D721Med (cell line): ENCODE measurements at places on chromosomes 7 and 10.
A peak's percentile ranks its signal among the peaks of the same experiment; 100 is the strongest.

DNA sequence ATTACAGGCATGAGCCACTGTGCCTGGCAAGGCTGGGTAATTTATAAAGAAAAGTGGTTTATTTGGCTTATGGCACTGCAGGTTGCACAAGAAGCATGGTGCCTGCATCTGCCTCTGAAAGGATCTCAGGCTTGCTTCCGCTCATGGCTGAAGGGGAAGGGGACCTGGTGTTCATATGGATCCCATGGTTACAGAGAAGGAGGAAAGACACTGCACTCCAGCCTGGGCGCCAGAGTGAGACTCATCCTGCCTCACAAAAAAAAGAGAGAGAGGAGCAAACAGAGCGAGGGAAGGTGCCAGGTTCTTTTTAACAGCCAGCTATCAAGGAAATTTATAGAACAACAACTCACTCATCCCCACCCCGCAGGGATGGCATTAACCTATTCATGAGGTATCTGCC is 36.2 kb downstream of the HIP1 start:
- no peak for DNase-seq

DNA sequence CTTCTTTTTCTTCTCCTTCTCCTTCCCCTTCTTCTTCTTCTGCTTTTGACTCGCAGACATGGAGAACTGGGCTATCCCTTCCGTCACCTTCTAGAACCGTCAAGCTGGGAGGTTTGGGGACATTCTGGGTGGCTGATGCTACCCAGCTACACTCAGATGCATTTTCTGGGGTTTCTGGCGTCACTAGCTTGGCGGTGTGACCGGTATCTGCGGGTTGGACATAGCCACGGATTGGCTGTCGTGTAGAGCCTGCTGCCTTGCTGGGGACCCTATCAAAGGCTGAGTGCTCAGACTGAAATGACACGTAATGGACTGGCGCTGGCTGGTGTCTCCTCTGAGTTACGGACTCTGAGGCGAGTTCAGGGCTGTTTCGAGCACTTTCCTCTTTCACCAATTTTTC is 101.7 kb downstream of the SVIL start:
- DNase-seq = no peak

- DNase-seq = no peak
Observed at GRCh38 chr10:98366062-98366530, 48.9 kb downstream of the PYROXD2 start.

- DNase-seq = no peak
Observed at GRCh38 chr7:131219312-131220041, 108.2 kb upstream of the MKLN1 start.

GRCh38 chr10:112242769-112243168 is 40.4 kb upstream of the TECTB start:
- no peak for DNase-seq

DNA sequence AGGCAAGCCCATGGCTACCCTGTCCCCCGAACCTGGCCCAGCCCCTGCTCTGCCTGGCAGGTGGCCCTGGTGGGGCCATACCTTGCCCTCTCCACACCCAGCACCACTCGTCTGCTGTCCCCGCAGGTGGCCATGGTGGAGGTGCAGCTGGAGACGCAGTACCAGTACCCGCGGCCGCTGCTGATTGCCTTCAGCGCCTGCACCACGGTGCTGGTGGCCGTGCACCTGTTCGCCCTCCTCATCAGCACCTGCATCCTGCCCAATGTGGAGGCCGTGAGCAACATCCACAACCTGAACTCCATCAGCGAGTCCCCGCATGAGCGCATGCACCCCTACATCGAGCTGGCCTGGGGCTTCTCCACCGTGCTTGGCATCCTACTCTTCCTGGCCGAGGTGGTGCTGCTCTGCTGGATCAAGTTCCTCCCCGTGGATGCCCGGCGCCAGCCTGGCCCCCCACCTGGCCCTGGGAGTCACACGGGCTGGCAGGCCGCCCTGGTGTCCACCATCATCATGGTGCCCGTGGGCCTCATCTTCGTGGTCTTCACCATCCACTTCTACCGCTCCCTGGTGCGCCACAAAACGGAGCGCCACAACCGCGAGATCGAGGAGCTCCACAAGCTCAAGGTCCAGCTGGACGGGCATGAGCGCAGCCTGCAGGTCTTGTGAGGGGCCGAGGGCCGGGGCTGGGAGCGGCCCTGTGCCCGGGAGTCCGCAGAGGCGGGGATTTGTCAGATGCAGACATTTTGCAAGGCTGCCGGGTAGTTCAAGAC is 13.2 kb downstream of the ORAI2 start:
- no peak for DNase-seq

- DNase-seq = no peak
Observed at GRCh38 chr10:101997803-101998202, 58.2 kb downstream of the ARMH3 start.

DNA sequence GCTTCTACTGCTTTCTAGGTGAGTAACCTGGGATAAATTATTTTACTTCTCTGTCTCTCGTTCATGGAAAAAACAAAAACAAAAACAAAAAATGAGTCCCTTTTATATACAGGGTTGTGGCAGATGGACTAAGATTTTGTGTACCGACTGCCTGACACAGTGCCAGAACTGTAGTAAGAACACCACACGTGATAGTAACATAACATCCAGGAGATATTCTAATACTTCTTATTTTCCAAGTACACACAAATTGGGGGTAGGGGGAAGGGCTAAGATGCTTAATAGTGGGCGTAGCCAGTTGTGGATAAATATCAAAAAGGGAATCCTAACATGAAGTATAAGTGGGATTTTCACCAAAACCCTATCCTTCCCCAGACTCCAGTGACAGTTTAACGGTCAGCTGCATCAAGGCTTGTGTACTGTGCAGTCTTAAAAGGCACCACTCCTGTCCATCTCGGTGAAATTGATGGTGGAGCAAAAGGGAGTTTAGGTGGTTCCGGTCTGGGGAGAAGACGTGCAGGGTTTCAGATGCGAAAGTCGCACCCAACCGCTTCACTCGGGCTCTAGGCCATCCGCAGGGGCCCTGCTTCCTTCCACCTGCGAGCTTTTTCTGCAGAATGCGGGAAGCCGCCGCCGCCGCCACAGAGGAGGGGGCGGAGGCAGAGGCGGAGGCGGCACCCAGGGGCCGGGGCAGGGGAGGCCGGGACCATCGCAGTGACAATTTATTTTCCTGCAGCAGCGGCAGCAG is at the start of gene STAMBPL1:
STAMBPL1 (plus strand) TSS at position 712 of the 748 bp plus-strand sequence. CDS start 21,464 bp downstream, outside the sequence.
- DNase-seq = no peak

DNA sequence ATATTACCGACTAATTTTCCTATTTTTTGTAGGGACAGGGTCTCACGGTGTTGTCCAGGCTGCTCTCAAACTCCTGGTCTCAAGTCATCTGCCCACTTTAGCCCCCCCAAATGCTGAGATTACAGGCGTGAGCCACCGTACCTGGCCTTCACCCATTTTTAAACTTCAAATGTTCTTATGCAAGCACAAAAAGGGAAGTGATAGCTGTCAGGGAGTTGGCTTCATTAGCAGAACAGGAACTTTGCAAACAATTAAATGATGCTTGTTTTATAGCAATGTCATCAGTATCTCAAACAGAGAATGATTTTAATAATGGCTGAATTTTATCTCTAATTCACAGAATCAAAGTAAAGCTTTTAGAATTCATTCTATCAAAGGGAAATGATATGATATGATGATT is 49.8 kb upstream of the FAM171A1 start:
- no peak for DNase-seq

- peak; percentile 11 for DNase-seq
Observed at GRCh38 chr10:112471878-112472487, 25.0 kb downstream of the VTI1A start.

DNA sequence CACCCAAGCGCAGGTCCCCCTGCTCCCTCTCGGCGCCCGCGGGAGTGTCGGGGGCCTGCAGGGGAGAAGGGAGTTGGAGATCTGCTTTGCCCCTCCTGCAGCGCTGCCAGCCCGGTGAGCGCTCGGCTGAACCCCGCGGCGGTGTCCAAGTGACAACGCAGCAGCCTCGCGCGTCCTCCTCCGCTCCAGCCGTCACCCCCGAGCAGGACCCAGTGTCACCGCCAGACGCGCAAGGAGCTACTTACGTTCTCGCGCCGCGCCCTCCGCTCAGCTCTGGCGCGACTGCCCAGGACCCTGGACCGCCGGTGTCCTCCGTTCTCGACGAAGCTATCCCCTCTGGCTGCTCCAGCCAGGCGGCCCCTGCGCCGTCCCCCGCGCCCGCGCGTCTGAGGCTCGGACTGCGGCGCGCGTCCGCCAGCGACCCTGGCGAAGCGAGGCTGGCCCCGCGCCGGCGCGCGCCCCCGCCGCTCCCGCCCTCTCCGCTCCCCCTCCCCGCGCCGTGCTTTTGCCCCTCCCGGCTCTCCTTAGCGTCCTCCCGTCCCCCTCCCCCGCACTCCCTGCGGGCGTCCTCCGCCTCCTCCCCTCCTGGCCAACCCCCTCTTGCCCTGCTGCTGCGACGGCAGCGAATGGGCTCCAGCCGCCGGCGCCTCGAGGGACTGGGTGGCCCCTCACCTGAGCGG is at the start of gene NRCAM:
NRCAM (minus strand) TSS at position 439 of the 680 bp plus-strand sequence. CDS start 216,372 bp downstream, outside the sequence.
- DNase-seq = peak; percentile 84

- DNase-seq = no peak
Observed at GRCh38 chr7:56053993-56054392, 2.4 kb downstream of the CCT6A start.

GRCh38 chr7:47502240-47502877 is 79.6 kb downstream of the TNS3 start:
- no peak for DNase-seq

DNA sequence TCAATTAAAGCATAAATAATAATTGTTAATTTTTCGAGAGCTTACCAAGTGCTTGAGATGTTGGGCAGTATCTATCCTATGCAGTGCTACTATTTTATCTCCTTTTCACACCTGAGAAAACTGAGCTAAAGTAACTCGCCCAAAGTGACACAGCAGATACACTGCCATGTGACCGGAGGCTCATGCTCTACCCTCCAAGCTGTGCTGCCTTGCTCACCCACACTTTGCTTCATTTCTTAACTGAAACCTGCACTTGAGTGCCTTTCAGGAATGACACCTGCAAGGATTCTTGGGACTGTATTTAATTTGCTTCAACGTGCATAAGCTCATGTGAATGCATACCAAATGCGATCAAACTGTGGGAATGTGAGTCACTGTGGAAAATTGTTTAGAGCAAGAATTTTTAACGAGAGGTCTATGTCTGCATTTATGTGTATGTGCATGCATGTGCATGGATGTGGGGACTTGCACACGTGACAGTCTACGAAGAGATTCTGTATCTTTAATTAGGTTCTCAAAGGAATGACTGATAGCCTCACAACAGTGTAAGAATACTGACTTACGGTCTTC is 119.2 kb downstream of the ADCYAP1R1 start:
- DNase-seq = no peak

DNA sequence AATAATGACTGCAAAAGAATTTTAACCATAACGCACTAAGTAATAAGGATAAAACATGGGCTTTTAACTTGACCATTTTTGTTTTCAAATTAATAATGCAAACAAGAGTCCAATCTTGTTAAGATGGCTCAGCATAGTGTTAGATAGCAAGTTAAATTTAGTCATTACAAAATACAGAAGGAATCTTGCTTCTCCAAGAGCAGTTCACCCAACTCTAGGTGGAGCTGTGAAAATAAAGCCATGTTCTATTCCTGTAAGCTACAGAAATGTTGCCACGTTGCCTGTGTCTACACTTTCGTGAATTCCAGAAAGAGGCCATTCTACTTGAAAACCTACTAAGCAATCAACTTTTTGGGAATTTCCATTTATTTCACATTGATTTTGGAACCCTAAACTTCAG is 191.9 kb downstream of the SFMBT2 start:
- DNase-seq = no peak

- no peak for DNase-seq
Observed at GRCh38 chr7:155216475-155217272, 81.0 kb upstream of the INSIG1 start.

DNA sequence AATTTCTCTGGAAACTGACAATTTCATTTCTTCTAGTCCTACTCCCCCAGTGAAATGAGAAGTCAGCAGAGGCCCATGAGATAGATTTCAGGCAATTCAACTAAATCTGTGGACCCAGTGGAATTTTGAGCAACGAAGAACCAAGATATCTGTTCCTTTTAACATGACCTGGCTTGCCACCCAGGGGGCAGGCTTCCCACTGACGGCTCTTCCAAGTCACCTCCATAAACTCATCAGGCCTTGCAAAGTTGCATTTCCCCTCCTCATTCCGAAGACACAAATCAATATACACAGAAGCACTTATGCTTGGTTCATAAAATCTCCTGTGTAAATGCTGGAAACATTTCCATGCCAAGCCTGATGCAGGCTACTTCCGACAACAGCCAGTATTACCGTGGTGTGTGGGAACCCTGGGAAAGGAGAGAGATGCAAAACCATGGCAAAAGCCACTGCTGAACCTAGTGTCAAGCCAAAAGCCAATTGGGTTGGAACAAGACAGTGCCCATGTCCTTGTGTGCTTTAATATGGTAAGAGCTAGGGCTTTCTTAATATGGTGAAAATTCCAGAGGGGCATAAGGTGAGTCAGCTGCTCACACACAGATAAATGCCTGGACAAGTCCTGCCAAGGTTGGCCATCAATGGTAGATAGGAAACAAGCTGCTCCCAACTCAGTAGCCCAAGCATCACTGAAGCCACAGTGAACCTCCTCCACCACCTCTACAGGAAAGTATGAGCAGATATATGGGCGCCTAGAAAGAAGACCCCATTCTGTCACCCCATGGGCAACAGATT is 1.6 kb downstream of the FRMD4A start:
- DNase-seq = no peak

DNA sequence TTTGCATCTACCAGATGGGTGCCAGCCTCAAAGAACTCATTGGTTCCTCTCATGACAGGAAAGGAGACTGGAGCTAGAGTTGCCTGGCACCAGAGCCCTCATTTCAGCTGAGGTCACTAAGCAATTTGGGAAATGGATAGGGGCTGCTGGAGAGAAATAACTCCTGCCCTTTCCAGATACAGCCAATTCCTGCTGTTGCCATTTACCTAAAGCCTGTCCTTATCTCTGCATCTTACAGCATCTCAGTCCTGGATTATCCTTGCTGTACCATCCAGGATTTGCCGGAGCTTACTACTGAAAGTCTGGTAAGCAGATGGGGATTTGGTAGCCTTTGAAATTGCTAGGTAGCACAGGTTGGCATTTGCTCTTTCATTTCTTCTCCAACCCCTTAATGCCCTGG is 31.9 kb upstream of the SMKR1 start:
- DNase-seq = peak; percentile 29

DNA sequence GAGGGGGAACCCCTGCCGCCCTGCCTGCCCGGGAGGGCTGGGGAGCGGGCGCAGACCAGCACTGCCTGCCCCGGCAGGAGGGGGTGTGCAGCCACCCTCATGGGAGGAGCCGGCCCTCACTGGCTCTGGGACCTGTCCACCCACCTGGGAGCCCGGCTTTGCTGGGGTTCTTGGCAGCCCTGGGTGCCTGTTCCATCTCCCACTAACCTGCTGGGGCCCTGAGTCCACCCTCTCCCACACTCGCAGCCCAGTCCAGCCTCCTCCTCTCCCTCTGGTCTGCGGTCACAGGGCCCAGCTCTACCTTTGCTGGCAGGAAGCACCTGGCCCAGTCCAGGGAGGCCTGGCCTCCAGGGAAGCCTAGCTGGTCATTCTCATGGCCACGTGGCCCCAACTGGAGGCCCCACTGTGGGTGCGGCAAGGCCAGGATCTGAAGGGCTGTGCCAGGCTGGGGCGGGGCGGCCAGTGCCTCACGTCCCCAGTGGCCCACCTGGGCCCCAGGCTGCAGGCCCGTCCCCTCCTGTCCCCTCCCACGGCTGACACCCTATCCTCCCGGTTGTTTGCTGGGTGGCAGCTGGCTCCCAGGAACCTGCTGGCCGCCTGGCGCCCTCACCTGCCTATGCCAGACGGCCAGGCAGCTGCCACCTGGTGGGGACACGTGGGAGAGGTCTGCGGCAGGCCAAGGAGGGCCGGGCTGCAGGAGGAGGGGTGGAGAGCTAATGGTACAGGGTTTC is at the start of gene TMEM184A:
TMEM184A (minus strand) TSS at position 393 of the 731 bp plus-strand sequence. CDS start 721 bp downstream, outside the sequence.
- DNase-seq = peak; percentile 93
